Fibroblast of skin of right biceps (primary cell): ENCODE measurements at places on chromosomes 16 and 17.

GRCh38 chr16:68179196-68179795 is 56.6 kb downstream of the ESRP2 start:
- DNase-seq, result no peak

DNA sequence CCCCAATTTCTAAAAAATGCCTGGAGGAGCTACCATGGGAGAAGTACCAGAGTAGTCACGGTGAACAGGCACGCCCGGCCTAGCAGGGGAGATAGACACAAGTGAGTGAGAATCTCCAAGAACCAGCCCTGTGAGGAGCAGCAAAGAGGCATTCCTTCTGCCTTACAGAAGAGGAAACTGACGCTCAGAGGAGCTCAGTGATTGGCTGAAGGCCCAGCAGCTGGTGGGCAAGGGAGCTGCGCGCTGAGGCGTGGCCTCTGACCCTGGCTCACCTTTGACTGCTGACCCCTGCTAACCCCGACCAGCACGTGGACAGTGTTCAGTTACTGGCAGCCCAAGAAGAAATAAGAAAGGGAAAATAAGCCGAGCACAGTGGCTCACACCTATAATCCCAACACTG is 1.8 kb downstream of the C16orf96 start:
- DNase-seq, result no peak

- no peak for DNase-seq
Measured at GRCh38 chr17:2856727-2857126, 60.5 kb downstream of the RAP1GAP2 start.

GRCh38 chr16:90078579-90078895 is 1.4 kb upstream of the PRDM7 start:
- DNase-seq, result no peak

- no peak for DNase-seq
Measured at GRCh38 chr16:1990351-1991134, 773 bp downstream of the SYNGR3 start.

GRCh38 chr17:17994271-17995069 is 21.8 kb downstream of the DRC3 start:
- DNase-seq, result peak; percentile 34

DNA sequence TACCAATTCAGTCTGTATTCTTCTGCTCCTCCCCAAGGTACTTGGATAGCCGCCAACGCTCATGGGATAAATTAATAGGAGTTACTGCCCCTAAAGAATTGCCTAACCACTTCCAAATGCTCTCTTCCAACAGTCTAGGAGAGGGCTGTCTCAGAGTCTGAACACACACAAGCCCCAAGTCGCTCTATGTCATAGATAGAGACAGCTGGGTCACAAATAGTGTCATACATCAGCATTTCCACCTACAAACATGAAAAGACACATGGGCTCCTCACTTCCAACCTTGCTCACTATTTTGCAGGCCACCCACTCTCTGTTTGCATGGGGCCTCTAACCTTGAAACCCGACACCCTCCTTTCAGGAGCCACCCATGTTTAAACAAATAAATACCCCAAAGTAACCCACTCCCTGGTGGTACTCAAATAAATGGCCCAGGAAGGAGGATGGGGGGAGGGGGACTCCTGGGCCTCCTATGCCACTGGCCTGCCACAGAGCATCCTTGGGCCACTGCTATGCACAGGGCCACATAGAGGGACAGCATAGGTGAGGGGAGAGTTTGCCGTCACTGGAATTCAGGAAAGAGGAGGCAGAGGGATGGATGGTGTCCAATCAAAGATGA is 265.9 kb downstream of the SOX9 start:
- peak; percentile 69 for DNase-seq

DNA sequence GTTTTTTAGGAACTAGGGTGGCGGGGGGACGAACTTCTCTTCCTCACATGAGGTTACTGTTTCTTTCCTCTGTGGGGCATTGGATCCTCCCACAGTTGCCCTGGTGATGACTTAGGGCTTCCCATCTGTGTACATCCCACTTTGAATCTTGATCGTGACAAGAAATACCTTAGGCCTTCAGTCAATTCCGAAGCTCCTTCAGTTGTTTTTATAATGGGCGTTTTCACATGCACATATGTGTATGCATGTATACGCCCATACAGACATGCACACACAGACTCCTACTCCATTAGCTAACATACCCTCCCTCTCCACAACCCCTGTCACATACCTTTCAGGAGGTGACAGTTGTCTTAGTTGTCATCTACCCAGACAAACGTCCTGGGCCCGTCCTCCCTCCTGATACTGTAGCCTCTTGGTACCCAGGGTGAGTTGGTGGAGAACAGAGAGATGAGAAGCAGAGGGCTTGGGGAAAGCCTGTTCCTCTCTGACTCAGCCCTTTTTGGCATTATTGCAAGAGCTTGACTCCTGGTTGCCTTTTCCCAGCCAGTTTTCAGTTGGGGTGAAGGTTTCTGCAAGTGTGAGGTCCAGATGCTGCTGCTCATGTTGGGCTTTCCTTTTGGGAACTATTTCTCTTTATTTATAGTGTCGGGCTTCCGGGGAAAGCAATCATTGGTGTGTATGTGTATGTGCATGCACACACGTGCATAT is 2.2 kb upstream of the AOC2 start:
- no peak for DNase-seq

DNA sequence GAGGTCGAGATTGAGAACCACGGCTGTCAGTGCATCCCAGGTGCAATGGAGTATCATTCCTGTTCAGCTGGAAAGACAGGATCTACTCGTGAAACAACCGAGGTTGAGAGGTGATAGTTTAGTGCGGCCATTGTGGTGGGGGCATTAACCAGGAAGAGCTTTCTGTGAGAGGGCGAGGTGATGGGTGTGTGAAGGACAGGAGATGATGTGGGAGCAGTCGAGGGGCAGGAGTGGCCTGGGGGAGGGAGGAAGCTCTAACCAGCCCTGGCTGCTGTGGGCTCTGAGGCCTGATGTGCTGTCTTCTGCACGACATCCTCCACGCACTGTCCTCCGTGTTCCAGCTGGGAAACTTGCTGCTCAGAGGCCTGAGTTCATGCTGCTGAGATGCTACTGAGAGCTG is 22.0 kb downstream of the GOSR2 start:
- DNase-seq, result no peak

GRCh38 chr16:48164907-48165715 is 9.3 kb upstream of the ABCC12 start:
- peak; percentile 70 for DNase-seq

- DNase-seq, result no peak
Measured at GRCh38 chr16:79826732-79827475, 226.4 kb upstream of the MAF start.

GRCh38 chr17:8927395-8927794 is 38.1 kb downstream of the PIK3R5 start:
- no peak for DNase-seq

DNA sequence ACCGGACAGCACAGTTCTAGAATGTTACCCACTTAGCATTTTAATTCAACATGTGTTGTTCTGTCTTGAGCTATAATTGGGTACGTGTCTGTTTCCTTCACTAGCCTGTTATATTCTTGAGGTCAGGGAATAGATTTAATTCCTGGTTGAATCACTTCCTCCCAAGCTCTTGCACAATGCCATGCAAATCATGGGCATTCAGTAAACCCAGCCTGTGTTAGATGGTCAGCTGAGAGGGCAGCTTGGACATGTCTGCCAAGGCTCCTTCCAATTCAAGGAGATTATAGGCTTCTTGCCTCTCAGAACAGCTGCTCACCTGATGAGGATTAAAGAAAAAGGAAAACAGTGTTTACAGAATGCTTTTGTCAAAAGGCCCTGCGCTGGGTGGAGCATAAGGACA is 12.6 kb downstream of the C1QTNF1 start:
- peak; percentile 74 for DNase-seq

- DNase-seq, result peak; percentile 40
Measured at GRCh38 chr16:48323783-48324775, 61.1 kb downstream of the SIAH1 start.

- DNase-seq, result no peak
Measured at GRCh38 chr17:266701-267667, 85.5 kb upstream of the DOC2B start.

DNA sequence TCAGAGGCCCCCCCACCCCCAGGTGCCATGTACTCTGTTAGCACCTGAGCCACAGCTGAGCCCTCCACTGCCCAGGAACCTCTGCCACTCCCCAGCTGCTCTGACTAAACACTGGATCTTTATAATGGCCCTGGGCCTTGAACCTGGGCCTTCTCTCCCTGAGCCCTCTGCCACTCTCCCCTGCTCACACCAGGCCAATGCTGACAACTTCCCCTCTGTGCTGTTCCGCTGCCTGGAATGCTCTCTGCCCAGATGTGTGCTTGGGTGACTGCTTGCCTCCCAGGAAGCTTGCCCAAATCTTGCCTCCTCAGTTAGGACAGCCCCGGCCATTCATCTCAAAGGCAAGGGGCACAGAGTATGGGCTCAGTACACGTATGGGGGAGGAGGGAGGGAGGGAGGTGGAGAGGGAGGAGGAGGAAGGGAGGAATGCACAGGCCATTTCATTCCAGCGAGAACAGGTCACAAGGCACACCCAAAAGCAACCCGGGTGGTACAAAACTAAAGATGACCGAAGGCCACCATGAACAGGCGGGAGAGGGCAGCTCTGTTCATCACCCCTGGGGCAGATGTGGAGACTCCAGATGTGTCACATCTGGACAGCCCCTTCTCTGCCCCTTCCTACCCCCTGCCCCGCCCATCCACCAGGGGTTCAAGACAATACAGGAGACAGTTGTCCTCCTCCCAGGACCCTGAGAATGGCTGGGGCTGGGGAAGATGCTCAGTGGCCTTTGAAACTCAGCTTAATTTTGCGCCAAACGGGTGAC is 15.3 kb upstream of the TNFRSF13B start:
- no peak for DNase-seq

DNA sequence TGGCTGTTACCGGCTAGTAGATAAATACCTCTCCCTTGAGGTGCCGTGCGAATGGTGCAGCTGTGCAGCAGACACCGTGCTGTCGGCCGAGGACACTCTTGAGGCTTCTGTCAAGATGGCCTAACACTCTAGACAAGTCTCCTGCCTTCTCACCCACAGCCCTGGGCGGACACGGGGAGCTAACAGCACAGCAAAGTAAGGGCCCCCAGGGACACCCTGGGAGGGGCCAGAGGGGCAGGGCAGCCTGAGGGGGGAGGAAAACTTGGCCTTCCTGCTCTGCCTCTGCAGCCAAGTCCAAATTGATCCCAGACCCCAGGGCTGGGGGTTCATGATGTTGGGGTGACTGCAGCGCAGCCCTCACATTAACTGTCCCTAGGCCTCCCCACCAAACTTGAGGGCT is 210.2 kb downstream of the RPTOR start:
- no peak for DNase-seq

DNA sequence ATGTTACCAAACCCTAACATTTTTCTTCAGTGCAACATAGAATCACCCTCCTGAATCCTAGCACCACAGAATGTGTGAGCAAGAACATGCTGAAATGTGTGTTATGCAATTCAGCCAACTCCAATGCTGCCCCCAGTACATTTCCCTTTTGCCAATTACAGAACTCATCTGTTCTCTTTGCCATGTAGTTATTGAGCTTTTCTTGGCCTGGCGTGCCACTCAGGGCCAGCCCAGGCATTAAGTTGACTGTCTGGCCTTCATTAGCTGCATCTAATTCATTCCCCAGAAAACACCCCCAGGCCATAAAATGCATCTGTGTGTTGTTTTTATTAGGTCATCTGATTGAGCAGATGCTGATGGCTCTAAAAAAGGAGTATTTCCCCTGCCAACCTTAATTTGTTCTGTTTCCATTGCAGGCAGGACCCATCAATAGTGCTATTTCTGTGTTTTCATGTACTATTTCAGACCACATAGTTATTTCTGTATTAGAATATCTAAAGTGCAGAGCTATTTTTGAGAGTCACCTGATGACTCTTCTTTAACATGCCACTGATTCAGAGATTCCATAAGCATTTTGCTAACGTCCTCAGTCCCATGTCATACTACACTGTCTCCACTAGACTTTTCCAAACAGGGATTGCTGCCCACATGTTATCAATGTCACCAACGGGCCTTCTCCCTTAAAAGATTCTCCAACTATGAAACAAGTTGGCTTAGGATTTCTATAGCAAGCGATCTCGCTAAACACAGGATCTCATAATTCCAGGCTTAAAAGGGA is 969.7 kb downstream of the CDH11 start:
- peak; percentile 30 for DNase-seq

- no peak for DNase-seq
Measured at GRCh38 chr17:63649813-63650212, 27.6 kb downstream of the MAP3K3 start.

DNA sequence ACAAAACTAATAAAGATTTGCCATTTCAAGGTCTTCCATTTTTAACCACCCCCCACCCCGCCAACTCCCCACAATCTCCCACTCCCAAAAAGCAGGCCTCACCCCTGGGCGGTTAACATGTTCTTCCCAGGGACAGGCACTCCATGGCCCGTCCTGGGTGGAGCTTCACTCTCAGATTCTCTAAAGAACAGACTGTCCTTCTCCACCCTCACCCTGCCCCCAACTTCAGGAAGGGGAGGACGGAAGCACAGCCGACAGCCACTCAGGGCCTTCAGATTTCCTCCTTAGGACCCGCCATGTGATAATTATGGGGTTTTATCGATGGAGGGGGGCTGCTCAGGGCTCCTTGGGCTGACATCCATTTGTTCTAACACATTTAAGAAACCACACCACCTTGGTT is 61.9 kb downstream of the ZFHX3 start:
- DNase-seq, result no peak

- DNase-seq, result peak; percentile 77
Measured at GRCh38 chr16:14365200-14365851, 264.7 kb downstream of the PARN start.

GRCh38 chr17:77042476-77043231 is 98.1 kb upstream of the SEC14L1 start:
- DNase-seq, result no peak

GRCh38 chr16:54931120-54932014 is 702 bp downstream of the IRX5 start:
- DNase-seq, result peak; percentile 45

GRCh38 chr16:85390511-85391174 is 222.5 kb upstream of the GSE1 start:
- DNase-seq, result peak; percentile 90

DNA sequence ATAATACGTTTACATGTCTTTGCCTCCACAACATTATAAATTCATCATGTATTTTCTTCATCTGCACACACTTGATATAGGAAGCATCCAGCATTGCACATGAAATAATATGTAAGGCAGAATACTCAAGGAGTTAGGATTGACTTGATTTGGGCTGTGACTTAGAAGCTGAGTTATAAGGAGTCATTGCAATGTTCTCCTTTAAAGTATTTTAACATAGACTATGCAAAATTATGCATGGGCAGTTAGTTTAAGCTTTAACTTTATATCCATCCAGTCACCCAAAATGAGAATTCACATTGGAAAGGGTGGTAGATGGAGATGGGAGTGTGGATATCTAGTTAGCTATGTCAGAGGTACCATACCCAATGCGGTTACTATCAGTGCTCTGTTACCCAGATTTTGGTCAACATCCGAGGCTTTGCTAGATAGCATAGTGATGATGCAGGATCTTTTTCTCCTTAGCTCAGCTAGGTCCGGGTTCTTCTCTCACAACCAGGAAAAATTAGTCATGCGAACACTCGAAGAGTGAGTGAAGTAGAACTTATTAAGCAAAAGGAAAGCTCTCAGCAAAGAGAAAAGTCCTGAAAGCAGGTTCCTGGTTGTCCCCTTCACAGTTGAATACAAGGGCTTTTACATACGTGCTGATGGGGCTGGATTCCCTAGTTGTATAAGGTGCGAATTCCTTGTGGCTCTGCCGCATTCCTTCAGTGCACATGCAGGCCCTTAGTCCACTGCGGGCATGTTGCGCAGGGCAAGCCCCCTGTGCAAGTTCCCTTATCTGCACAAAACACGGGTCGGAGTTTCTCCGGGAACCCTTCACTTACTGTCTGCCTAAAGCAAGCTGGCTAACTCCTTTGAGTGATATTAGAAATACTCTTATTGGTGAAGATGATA is 73.1 kb upstream of the FAM20A start:
- DNase-seq, result peak; percentile 14

GRCh38 chr17:17061516-17061915 is 19.3 kb downstream of the MPRIP start:
- no peak for DNase-seq
